Type B pancreatic cell (in vitro differentiated cells): ENCODE measurements at places on chromosomes 16 and 17. TPM values are rescaled to one million over a fixed set of nuclear protein-coding genes. Genes with fewer than 3 reads are reported as not detected.

Gene TBC1D3G
- not detected in 2 replicates for total RNA-seq

Gene TM4SF5
- total RNA-seq = 5.3 and 9.6 TPM in 2 replicates

Gene IL17C
- 0.39 TPM in 1 of 2 replicates, not detected in the other for total RNA-seq

Gene CRISPLD2
- 17.8 and 57.2 TPM in 2 replicates for total RNA-seq

GRCh38 chr17:51598824-51599223 lies 338.5 kb downstream of the UTP18 start:
- H3K27ac ChIP-seq = no peak overlapping the region
- H3K27me3 ChIP-seq = no peaks in the 10 kb centered on the region
- no peak overlapping the region for H3K4me3 ChIP-seq
- H3K36me3 ChIP-seq = no peaks in the 10 kb centered on the region
- no peaks in the 10 kb centered on the region for H3K4me1 ChIP-seq

DNA sequence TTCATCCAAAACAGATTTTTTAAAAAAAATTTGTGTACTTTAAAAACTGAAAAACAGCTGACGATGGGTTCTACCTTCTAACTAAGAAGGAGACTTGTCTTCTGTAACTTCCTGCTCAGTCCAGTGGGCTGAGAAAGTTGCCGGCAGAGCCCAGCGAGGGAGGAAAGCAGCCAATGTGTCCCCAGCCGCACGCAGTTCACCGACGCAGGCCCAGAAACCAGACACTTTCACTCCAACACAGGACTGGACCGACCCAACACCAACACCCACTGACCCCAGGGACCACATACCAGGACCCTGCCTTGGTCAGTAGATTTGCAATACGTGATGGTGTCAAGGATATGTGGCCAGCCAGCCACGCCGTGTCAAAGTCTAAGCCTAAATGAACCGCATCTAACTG lies 25.6 kb downstream of the TRAP1 start:
- peaks cover 12% of the 10 kb centered on the region for H3K36me3 ChIP-seq
- no peak for DNase-seq
- no peaks in the 10 kb centered on the region for H3K27me3 ChIP-seq
- H3K4me1 ChIP-seq = peaks cover 26% of the 10 kb centered on the region

DNA sequence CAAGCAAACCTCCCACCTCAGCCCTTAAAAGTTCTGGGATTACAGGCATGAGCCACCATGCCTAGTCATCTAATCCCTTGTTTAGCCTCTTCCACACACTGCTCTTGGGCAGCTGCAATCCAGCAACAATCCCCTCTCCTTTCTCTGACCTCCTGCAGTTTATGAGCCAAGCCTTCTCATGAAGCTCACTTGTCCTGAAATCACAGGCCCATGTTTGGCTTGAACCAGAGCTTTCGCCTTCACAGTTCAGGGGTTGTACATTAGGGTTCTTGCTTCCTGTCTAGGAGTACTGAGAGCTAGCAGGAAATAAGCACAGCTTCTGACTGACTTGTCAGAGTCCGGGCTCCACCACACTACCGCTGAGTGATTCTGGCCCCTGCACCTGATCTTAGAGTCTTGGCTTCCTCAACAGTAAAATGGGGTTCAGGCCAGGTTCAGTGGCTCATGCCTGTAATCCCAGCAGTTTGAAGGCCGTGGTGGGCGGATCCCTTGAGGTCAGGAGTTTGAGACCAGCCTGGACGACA lies 16.3 kb downstream of the ERAL1 start:
- H3K4me3 ChIP-seq = no peak overlapping the region
- no peak for DNase-seq
- H3K27me3 ChIP-seq = no peaks in the 10 kb centered on the region
- no peaks in the 10 kb centered on the region for H3K4me1 ChIP-seq
- H3K27ac ChIP-seq = no peak overlapping the region
- H3K36me3 ChIP-seq = no peaks in the 10 kb centered on the region

DNA sequence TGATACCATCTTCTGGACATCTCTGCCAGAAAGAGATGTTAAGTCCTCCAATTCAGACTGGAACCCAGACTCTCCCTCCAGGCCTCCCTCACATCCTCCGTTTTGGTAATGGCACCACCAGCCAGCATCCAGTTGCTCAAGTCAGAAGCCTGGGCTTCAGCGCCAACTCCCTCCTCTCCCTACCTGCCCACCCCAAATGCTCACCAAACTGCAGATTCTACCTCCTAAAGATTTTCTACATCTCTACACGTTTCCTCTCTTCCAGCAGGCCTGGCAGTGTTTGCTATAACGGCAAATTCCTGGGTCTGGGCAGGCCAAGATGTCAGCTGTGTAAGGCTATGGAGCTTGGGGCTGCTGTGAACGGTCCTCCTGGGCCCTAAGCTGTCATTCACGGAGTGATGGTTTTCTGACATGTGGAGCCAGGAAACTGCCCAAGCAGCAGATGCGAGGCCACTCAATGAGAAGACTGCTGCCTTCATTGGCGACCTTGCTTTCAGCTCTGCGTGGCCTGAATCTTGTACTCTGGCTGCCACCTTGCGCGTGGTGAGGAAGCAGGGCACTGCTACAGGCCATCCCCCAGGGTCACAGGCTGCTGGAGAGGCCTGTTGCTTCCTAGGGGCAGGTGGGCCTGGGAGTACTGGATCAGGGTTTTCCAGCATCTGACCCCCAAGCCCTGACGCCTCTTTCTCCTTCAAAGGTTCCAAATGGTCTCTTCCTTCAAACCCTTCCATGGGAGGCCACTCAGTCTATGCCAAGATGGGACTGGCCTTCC lies 37.7 kb downstream of the TBX4 start:
- peaks cover 71% of the 10 kb centered on the region for H3K27me3 ChIP-seq
- H3K4me1 ChIP-seq = peaks cover 43% of the 10 kb centered on the region
- no peak for DNase-seq
- H3K36me3 ChIP-seq = no peaks in the 10 kb centered on the region
- peak overlapping the region; percentile 12 for H3K4me3 ChIP-seq

DNA sequence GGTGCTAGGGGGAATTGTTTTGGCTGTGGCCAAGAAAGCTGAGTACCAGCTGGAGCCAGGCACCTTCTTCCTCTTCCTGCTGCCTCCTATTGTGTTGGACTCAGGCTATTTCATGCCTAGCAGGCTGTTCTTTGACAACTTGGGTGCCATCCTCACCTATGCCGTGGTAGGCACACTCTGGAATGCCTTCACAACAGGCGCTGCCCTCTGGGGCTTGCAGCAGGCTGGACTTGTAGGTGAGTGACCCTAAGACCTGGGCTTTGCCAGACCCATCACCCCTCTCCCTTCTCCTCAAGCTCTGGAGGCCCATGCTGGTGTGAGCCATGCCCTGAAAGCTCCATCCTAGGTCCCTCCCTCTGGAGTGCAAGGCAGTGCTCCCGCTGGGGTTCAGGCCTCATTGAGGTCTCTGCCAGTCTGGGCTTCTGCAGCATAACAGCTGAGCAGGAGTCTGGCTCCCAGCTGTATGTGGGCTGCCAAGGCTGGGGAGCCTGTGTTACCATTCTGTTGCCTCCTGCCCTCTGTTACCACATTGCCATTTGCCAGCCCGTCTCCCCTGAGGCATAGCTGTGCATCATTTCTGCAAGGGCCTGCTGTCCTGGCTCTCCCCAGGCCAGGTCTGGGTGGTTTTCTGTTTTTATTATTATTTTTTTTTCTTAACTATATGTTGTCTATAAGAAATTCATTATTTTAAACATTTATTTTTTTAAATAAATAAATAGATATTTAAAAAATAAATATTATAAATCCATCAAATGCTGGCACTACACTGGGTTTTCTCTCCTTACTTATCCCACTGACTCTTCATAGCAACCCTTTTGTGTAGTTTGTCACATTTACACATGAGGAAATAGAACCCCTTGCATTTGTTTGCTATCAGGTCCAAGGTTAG lies 4.1 kb downstream of the SLC9A5 start:
- no peak overlapping the region for H3K4me3 ChIP-seq
- H3K36me3 ChIP-seq = no peaks in the 10 kb centered on the region
- DNase-seq = no peak

DNA sequence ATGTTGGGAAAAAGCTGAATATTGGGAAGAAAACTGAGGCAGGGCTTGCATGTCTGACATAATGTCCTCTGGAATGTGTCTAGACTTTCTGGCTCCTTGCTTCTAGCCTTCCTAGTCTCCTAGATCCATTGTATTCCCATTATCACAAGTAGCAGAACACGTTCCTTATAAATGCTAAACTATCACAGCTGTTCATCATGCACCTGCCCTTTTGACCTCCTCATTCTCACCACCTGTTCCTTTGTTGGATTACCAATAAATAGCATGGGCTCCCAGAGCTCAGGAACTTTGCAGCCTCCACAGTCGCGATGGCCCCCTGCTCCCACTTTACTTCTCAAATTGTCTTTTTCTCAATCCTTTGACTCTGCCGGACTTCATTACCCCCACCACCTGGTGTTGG lies 49.7 kb downstream of the ACSM1 start:
- peak overlapping the region; percentile 88 for H3K27ac ChIP-seq
- H3K4me1 ChIP-seq = peaks cover 7% of the 10 kb centered on the region
- DNase-seq = no peak
- H3K36me3 ChIP-seq = no peaks in the 10 kb centered on the region
- peak overlapping the region; percentile 52 for H3K4me3 ChIP-seq

DNA sequence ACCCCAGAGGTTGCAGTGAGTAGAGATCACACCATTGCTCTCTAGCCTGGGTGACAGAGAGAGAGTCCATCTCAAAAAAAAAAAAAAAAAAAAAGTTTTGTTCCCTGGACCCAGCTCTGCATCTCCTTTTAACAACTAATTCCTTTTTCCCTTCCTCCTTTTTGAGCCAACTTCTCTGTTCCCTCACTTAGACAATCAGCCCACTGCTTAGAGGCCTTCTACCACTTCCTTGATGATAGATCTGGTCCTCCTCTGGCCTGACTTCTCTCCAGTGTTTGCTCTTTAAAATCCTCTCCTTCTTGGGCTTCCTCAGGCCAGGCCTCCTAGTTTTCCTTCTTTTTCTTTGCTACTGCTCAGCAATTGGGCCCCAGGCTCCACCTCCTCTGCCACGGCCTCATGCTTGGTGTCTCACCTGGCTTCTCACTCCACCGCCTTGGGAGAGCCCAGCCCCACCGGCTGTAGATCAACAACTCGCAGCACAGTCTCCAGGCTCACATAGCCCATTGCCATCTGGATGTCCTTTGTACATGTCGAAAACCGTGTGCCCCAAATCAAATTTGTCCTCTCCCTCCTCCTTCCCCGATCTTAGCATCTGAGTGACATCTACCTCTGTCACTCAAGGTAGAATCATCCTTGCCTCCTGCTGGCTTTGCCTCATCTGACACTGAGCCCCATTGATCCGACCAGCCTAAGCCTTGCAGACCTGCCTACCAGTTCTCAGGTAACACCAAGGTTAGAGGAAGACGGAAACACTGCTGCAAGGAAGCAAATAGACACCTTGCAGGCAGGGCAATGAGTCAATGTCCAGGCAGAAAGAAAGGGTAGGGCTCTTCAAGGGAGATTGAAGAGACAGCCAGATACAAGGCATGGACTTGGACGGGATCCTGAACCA lies 17.4 kb downstream of the ARHGAP27 start:
- no peak for DNase-seq
- H3K27ac ChIP-seq = peak overlapping the region; percentile 91
- H3K36me3 ChIP-seq = peaks cover 9% of the 10 kb centered on the region
- H3K27me3 ChIP-seq = no peaks in the 10 kb centered on the region
- H3K4me3 ChIP-seq = peak overlapping the region; percentile 57

DNA sequence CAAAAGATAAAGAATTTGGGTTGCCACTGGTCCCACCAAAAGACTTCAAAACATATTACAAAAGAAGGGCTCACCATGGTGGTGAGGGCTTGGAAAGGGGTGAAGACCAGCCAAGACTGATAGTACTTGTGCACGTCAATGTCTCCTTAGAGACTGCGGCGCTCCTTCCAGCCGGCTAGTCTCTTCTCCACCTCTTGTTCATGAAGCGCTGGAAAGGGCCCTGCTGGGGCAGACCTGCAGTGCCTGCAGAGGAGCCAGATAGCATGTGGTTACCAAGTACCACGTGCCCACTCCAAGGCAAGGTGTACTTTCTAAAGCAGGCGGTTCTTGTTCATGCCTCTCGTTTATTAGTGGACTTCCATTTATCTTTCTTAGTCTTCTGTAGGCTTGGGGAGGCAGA lies 92.7 kb upstream of the FAM20A start:
- DNase-seq = no peak
- H3K27me3 ChIP-seq = no peaks in the 10 kb centered on the region
- peaks cover 5% of the 10 kb centered on the region for H3K4me1 ChIP-seq

GRCh38 chr17:74280093-74280513 lies 6.1 kb downstream of the DNAI2 start:
- H3K4me1 ChIP-seq = peaks cover 11% of the 10 kb centered on the region
- H3K4me3 ChIP-seq = no peak overlapping the region
- H3K36me3 ChIP-seq = no peaks in the 10 kb centered on the region
- no peak for DNase-seq

DNA sequence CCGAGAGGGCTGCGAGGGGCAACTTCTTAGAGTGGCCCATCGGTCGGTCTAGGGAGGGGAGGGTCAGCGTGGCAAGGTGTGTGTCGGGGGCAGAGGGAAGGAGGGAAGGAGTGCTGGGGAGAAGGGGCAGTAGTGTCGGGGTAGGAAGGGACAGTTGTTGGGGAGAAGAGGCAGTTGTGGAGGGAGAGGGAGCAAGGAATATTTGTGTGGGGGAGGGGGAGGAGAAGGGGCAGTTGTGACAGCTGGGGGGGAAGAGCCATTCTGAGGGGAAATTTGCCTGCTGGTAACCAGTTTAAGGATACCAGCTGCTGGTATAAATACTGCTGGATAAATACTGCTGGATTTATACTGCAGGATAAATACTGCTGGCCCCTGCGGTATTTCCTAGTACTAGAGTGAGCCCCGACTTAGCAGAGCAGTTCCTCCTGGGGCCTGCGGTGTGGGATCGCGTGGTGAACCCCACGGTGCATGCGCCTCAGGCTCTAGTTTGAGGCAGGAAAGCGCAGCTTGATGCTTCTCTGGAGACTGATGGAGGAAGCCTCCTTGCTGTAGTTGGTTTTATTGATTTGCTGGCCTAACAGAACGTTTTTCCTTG lies 309 bp downstream of the DNAH2 start:
- no peaks in the 10 kb centered on the region for H3K36me3 ChIP-seq
- peaks cover 56% of the 10 kb centered on the region for H3K27me3 ChIP-seq
- no peak for DNase-seq

GRCh38 chr17:66932311-66932710 lies 32.2 kb upstream of the CACNG4 start:
- no peak for DNase-seq
- H3K27me3 ChIP-seq = no peaks in the 10 kb centered on the region
- no peaks in the 10 kb centered on the region for H3K4me1 ChIP-seq
- H3K4me3 ChIP-seq = no peak overlapping the region
- H3K27ac ChIP-seq = no peak overlapping the region

GRCh38 chr17:66579556-66579955 lies 255.4 kb upstream of the CACNG5 start:
- peaks cover 46% of the 10 kb centered on the region for H3K4me1 ChIP-seq
- H3K27me3 ChIP-seq = no peaks in the 10 kb centered on the region
- no peak for DNase-seq
- H3K36me3 ChIP-seq = peaks cover 4% of the 10 kb centered on the region
- H3K4me3 ChIP-seq = no peak overlapping the region

GRCh38 chr16:57826706-57827625 lies 24.7 kb upstream of the KIFC3 start:
- DNase-seq = no peak
- H3K4me3 ChIP-seq = no peak overlapping the region
- no peaks in the 10 kb centered on the region for H3K36me3 ChIP-seq
